ENCODE measurements at places on chromosomes 5 and 9.

DNA sequence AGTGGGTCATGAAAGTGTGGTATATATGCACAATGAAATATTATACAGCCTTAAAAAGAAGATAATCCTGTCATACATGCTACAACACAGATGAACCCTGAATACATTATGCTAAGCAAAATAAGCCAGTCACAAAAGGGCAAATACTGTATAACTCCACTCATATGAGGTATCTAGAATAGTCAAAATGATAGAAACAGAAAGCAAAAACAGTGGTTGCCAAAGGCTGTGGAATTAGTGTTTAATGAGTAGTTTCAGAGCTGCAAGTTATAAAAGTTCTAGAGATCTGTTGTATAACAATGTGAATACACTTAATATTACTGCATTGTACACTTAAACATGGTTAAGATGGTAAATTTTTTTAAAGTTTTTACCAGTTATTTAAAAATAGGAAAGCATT, 135.0 kb downstream of the OXCT1 start:
- no peak for DNase-seq

DNA sequence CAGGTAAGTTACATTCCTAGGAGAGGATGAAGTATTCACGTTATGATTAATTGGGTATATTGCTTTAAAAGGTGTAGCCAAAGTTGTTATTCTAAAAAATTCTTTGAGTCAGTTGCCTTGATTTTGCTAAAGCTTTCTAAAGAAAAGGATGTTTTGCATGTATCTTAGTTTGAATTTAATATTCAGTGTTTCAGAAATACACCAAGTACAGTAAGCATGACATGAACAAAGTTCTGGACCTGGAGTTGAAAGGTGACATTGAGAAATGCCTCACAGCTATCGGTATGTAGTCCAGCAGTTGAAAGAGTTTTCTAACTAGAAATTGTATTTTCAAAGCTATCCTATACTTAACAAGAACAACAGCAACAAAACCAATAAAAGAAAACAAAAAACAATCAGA, 14.2 kb downstream of the ANXA1 start:
- DNase-seq: no peak

- DNase-seq: no peak
Observed at GRCh38 chr5:68057191-68057590, 158.4 kb upstream of the PIK3R1 start.

- DNase-seq: no peak
Observed at GRCh38 chr5:37028910-37029309, 152.3 kb downstream of the NIPBL start.

DNA sequence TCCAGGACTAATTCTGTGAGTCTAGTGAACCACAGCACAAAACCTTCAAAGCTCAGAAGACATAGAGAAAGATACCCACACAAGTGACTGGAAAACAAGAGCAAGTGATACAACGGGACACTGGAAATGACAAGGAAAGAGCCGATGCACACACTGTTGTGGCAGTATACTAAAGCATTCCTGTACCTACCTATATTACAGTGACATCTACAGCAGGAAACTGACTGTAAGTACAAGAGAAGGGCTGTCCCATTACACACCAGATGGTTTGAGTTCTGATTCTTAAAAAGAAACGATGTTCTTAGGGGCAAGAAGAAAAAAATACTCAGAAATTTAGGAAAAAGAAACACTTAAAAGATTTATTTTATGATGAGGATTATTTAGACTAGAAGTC, 18.5 kb downstream of the TMEM245 start:
- no peak for DNase-seq

DNA sequence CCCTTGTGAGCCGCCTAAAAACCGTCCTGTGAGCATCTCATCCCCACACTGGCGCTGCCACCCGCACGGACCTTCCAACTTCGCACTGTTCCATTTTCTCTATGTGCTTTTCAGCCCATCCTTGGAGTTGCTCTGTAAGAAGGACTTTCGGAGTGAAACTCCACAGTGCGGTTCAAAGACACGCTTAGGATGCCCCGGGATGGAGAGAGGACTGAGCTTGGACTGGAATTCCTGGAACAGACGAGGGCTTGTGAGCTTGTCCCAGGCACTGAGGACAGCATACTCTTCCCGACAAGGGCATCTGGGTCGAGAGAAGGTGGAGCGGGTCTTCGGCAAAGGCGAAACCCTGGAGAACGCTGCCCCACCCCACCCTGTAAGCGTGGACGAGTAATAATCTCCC, 187.8 kb downstream of the MEF2C start:
- no peak for DNase-seq

- DNase-seq: no peak
Observed at GRCh38 chr5:124909734-124910133, 163.3 kb upstream of the ZNF608 start.

GRCh38 chr5:60810438-60811085, 33.5 kb downstream of the ELOVL7 start:
- DNase-seq: no peak

- no peak for DNase-seq
Observed at GRCh38 chr9:83622433-83622938, 457 bp upstream of the IDNK start.

- no peak for DNase-seq
Observed at GRCh38 chr5:112646139-112646936, 91.3 kb upstream of the APC start.

- DNase-seq: no peak
Observed at GRCh38 chr5:43168175-43168574, 23.9 kb upstream of the NIM1K start.

DNA sequence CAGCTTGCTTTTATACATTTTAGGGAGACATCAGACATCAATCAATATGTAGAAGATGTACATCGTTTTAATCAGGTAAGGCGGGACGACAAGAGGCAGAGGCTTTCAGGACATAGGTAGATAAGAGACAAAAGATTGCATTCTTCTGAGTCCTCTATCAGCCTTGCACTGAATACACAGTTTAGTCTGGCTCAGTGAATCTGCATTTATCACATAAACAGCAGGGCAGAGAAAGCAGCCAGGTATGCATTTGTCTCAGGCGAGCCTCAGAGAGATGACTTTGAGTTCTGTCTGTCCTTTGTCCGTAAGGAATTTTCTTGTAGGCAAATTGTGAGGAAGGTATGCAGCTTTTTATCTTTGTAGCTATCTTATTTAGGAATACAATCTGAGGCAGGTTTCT, 202.8 kb upstream of the TAS2R1 start:
- DNase-seq: no peak

- DNase-seq: peak; percentile 36
Observed at GRCh38 chr5:141560725-141561483, 57.9 kb downstream of the DIAPH1 start.

GRCh38 chr9:76456202-76456926, 2.6 kb upstream of the GCNT1 start:
- peak; percentile 92 for DNase-seq

- DNase-seq: no peak
Observed at GRCh38 chr5:154345255-154345952, 100.4 kb upstream of the SAP30L start.

DNA sequence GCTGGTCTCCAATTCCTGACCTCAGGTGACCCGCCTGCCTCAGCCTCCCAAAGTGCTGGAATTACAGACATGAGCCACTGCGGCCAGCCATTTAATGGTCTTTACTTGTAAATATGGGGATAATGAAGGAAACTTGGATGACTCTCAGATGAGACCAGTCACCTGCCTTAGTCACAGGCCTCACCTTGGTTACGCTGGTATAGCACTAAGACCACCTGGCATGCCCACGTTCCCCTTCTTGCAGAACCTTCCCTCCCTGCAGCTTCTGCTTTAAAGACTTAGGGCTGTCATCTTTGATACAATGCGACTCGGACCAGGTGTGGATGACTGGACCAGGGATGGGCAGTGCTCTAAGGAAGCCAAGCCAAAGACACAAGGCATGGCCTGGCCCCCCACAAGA, 629.9 kb downstream of the CCDC171 start:
- DNase-seq: no peak

DNA sequence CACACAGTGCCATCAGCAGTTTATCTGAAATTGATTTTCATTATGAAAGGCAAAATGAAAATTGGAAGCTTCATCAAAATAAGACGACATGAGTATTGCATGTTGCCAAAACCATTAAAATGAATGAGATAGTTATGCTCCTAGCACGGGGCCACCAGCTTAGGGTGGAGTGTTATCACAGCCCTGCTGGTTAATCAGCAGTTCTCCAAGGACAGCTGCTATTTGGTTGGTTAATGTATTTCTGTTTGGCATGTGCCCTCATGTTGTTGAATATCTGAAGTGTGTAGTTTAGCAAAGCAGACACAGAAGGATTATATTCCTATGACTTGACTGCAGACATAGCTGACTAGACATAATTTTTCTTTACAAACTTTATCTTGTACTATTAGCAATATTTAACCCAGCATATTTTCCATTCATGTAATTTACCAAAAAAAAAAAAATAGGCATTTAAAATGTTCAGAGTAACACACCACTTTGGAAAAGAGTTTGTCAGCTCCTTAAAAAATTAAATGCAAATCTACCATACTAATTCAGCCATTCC, 98.6 kb upstream of the PIK3R1 start:
- DNase-seq: no peak

GRCh38 chr9:32339424-32339823, 45.0 kb upstream of the ACO1 start:
- no peak for DNase-seq

DNA sequence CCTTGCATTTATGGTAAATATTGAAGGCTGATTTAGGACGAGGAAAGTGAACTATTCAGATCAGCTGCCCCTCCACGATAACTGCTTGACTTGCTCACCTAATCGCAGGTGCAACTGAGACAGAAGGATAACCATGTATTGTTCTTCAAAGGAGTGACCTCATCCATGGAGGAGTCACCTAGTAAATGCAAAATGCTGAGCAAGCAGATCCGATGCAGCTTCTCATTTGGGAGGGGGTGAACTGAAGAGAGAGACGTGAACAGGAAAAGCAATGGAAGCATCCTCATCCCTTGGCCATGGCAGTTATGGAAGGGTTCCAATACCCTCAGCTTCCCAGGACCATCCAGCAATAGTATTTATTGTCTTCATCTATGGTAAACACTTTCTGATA, 47.5 kb downstream of the RASGRF2 start:
- DNase-seq: no peak

GRCh38 chr5:152560512-152561137, 155.5 kb upstream of the NMUR2 start:
- DNase-seq: peak; percentile 10

DNA sequence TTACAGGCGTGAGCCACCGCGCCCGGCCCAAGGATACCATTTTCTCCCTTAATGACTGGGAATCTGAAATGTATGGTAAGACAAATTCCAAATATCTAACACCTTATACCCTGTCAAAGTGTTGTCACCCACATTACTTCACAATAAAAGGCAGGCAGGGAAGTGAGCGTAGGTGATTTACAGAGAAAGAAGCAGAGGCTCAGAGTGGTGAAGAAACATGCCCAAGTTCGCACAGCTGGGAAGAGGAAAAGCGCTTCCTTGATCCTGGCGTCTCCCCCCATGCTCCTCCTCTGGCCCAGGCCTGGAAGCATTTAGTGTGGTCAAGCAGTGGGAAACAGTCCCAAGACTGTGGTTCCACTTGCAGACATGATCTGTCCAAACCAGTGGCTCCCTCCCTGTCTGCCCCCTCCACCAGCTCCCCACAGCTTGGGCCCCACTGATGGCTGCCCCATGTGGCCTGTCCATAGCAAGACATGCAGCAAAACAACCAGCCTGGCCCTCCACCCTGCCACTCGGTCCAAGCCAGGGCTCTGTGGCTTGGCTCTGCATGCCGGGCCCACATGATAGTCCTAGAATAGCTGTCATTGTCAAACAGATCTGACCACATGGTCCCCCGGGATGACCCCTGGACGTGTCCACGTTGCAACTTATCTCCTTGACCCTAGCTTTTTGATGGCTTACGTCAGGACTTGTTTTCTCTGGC, 107.2 kb downstream of the TTLL11 start:
- DNase-seq: no peak

DNA sequence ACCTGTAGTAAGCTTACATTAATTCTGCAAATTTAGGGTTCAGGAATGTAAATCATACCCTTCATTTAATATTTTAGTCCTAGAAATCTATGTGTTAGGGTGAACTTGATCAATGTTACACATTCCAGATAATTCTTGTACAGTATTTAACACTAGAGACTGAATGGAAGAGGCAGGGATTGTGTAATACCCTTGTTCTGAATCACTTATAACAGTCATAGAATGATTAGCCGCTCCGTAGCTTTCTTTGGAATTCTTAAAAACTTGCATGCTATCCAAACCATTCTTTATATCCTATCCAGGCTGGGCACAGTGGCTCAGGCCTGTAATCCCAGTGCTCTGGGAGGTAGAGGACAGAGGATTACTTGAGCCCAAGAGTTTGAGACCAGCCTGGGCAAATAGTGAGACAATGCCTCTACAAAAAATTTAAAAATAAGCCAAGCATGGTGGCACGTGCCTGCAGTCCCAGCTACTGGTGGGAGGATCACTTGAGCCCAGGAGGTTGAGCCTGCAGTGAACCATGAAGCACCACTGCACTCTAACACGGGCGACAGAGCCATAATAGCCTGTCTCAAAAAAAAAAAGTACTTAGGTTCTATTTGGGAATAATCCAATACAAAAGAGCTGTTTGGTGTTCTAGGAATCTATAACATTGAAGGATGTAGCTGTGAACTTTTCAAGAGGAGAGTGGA, 8.3 kb downstream of the ZNF483 start:
- DNase-seq: no peak

DNA sequence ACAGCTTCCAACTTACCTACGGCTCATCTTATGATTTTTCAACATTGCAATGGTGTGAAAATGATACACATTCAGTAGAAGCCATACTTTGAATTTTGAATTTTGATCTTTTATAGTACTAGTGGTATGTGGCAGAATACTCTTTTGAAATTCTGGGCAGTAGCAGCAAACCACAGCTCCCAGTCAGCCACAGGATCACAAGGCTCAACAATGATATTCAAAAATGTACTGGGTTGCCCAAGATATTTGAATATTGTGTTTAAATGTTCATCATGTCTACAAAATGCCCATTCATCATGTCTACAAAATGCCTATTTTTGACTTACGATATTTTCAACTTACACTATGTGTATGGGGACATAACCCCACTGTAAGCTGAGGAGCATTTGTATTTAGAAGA, 81.3 kb upstream of the PRR16 start:
- no peak for DNase-seq

DNA sequence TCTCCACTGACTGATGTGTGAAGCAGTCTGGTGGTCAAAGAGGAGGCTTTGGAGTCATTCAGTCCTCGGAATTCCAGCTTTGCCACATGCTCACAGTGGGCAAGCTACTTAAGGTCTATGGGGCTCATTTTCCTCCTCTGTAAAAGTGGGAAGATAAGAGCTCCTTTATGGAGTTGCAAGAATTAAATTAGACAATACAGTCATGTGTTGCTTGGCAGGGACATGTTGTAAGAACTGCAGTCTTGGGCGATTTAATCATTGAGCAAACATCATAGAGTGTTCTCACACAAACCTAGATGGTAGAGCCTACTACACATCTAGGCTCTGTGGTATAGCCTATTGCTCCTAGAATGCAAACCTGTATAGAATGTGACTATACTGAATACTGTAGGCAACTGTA, 253.9 kb downstream of the SH3GL2 start:
- no peak for DNase-seq

- DNase-seq: no peak
Observed at GRCh38 chr5:97136475-97136874, 5.9 kb downstream of the LIX1 start.

- DNase-seq: no peak
Observed at GRCh38 chr5:544675-545355, 20.6 kb upstream of the SLC9A3 start.

- no peak for DNase-seq
Observed at GRCh38 chr9:129556491-129557191, 64.3 kb downstream of the C9orf50 start.

Data from HuH-7 (cell line).